GF-D8 (cell line): ENCODE measurements at places on chromosomes 11 and 22.
A peak's percentile ranks its signal among the peaks of the same experiment; 100 is the strongest.

DNA sequence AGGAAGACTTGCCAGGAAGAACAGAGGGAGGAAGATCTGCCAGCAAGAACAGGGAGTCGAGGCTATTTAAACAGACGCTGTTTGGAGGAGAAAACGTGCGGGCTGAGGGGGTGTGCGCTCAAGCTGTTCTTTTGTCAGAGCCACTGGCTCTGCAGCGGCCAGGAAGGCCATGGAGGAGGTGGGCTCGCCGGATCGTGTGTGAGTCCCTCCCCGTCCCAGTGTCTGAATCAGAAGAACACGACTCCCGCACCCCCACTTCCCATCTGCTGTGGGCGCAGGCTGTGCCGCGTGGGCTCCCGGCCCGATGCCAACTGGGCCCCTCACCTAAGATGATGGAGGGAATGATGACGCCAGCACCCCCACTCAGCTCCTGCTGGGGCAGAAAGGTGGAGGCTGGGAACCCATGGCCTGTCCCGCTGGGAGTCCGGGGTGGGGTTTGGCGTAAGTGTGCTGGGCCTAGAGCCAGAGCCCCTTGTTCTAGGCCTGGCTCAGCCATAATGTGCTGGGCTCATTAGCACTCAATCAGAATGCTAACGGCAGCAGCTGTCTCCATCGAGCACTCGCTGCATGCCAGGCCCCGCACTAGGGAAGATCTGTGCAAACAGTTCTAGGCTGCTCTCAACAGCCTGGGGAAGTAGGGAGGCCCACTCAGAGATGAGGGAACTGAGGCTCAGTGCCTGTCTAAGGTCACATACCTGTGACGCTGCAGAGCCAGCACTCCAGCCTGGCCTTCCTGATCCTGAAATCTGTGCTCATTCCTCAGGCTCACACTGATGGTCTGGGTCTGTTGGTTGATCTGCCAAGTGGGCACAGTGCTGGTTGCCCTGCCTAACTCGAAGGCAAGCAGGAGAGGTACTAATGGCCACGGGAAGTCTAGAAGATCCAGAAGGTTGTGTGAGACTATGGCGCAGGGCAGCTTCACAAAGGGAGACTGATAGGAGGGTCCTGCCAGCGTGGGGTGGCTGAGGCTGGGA is 11.5 kb downstream of the NPTXR start:
- no peak for DNase-seq

- DNase-seq: peak; percentile 98
Observed at GRCh38 chr11:130068986-130069658, 572 bp upstream of the APLP2 start.

- DNase-seq: no peak
Observed at GRCh38 chr22:39663751-39664150, 93.2 kb downstream of the CACNA1I start.

DNA sequence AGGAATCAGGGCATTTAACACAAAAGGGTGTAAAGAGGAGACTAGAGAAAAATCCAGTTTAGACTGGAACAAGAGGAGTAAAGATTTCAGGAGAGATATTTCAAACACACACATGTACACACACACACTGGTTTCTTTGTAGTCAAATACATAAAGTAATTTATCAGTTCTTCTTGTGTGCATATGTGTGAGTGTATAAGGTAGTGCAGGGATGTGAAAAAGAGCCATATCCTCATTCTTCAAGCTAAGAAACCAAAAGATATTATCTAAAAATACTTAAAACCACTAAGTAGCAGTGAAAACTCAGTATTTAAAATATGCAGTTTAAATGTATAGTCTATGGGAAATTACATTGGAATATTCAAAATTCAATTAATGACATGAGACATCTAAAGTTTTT is 52.5 kb upstream of the CARD18 start:
- no peak for DNase-seq

DNA sequence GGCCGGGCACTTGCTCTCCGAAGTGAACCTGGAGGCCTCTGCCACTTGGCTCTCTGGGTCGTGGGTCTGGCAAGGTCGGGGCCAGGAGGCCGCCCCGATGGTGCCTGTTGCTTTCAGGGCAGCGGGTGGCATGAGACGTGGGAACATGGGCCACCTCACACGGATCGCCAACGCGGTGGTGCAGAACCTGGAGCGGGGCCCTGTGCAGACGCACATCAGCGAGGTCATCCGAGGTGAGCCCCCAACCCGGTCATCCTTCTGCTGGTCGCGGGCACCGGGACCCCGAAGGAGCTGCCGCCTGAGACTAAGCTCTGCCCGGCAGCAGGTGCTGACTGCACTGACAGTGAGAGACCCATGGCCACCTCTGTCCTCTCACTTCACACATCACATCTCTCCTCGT is 40.0 kb downstream of the SBF1 start:
- DNase-seq: no peak

DNA sequence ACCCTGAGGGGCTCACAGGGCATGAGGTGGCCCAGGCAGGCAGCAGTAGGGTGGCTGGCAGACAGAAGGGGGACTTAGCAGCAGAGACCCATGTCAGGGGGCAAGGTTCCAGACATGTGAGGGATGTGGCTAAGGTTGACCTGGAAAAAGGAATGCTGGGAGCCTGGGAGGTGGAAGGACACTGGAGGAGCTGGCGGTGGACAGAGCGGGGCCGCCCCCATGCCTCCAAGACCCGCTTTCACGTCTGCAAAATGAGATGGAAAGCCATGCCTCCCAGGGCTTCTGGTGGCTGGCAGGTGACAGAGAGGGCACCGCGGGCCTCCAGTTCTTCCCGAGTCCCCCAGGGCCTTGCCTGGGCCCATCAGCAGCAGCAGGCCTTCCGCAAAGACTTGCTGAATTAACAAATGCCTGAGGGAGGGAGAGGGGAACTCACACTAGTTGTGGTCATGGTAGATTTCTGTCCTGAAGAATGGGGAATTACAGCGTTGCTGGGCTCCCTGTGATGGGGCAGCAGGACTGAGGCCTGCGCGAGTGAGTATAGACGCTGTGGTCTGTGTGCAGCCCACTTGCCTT is 23.1 kb upstream of the SOX10 start:
- DNase-seq: no peak

DNA sequence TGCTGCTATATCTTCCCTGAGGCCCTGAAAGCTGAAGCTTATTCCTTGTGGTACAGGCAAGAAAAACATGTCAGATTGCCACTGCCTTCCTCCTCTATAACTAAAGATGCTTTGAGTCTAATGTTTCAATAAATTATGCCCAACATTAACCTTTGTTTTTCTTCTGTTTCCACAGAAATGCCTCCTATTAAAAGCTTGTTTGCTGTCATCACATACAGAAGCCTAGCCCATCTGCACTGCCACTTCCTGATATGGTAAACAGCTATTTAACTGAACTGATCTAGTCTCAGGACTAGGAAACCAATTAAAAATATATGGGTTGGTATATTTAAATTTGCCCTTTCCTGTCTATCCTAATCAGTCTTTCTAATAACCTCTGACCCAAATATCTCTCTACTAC is 17.1 kb upstream of the CRTAM start:
- no peak for DNase-seq

DNA sequence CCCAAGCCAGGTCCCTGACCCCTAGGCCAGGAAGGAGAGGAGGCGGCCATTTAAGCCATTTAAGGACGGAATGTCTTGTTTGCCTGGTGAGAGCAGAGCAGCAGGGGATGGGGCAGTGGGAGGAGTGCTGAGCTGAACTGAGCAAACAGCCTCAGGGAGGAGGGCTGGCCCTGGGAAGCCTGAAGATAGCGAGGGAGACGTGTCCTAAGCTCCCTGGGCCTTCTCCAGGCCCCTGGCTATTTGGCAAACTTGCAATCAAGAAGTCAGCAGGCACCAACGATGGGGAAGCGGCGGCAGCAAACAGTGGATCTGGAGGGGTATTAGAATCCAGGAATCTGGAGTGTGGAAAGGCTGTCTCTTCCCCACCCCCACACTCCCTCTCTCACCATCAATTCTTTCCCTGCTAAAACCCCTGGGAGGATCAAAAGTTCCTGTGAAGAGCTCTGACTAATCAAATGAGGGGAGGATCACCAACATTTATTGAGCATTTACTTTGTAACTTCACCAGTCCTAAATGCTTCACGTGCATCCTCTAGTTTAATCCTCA is 8.8 kb downstream of the BCL9L start:
- DNase-seq: no peak

DNA sequence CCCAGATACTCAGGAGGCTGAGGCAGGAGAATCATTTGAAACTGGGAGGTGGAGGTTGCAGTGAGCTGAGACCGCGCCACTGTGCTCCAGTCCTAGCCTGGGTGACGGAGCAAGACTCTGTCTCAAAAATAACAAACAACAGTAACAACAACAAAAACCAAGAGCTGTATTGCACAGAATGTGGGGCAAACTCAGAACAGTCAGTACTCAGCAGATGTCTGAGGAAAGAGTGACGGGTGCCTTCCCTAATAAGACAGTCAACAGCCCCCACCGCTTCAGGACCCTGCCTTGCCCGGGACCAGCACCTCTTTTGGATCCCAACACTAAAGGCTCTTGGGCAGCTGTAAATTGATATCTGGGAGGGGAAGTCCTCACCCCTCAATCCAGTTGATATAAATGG is 40.3 kb downstream of the RIBC2 start:
- DNase-seq: no peak

DNA sequence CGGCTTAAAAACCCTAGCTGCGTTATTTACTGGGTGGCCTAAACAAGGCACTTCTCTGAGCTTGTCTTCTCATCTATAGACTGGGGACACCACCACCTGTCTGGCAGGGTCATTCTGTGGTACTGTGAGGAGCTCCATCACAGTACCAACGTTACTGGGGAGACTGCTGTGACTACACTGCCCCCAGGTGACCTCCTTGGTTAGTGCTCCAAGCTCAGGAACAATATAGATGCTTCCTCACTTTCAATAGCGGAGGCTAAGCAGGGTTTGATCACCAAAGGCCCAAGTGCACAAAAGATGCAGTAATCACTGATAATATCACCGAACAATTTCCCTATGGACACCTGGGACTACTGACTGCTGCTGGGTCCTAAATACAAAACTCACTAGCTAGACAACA is 18.8 kb downstream of the PRPF19 start:
- DNase-seq: peak; percentile 32

- no peak for DNase-seq
Observed at GRCh38 chr11:75313513-75314272, 37.8 kb downstream of the ARRB1 start.

- no peak for DNase-seq
Observed at GRCh38 chr11:87405843-87406242, 368.1 kb downstream of the TMEM135 start.

- no peak for DNase-seq
Observed at GRCh38 chr11:48001438-48002021, 21.2 kb downstream of the PTPRJ start.

DNA sequence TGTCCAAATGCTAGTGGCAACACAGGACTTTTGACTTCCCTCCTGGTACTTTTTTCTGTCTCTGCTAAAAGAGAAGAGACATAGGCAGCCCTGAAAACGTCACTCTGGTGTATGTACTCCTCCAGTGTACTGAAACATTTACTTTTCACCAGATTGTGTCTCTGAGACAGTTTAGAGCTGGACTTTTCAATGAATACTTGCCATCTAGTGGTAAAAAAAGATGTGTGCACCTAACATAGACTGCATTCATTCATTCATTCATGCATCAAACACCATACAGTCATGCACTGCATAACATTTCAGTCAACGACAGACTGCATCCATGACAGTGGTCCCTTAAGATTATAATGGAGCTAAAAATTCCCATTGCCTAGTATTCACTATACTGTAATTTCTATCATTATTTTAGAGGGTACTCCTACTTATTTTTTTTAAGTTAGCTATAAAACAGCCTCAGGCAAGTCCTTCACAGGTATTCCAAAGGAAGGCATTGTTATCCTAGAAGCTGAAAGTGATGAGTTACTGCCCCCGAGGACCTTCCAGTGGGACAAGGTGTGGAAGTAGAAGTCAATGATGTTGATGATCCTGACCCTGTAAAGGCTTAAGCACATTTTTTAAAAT is 186.2 kb downstream of the SPON1 start:
- DNase-seq: no peak

DNA sequence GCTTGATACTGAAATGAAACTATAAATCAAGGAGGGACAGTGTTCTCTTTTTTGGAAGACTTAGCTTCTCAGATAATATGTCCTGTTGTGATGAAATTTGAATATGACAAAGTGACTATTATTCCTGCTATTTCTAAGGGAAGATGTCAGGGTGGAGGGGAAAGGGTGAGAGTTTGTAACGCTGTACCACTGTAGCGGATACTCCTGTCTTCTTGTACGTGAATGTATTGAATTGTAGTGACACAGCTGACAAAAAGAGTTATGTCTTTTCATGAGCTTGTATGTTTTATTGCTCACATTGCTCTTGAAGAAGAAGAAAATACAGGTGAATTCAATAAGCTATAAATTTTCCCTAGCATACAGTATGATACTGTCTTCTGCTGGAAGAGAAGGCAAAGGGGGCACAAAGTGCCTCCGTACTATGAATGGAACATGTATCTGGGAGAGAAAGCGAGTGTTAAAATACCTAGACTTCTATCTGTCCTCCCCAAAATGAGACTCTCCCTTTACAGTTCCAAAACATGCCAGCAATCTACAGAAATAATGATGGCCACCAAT is 538.5 kb upstream of the LRRC4C start:
- no peak for DNase-seq

GRCh38 chr11:24514219-24514594 is 17.4 kb downstream of the LUZP2 start:
- DNase-seq: no peak

- no peak for DNase-seq
Observed at GRCh38 chr22:49752598-49753091, 75.0 kb downstream of the BRD1 start.

DNA sequence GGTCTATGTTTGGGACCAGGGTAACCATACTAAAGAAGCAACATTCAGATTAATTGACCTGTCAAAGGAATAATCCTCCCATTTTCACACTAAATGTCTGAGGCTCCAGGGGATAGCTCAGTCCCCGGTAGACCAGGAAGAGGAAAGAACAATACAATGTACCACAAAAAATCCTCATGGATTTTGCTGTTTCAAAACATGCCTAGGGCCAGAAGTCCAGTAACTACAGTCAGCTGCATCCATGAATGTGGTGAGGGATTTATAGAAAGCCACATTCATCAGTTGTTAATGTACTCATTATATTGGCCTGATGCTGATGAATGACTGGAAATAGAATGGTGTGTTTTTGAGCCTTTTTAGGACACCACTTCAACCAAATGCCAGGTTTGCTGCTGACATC is 6.9 kb upstream of the ETS1 start:
- DNase-seq: no peak

GRCh38 chr11:65867284-65868071 is 5.1 kb downstream of the EFEMP2 start:
- no peak for DNase-seq

DNA sequence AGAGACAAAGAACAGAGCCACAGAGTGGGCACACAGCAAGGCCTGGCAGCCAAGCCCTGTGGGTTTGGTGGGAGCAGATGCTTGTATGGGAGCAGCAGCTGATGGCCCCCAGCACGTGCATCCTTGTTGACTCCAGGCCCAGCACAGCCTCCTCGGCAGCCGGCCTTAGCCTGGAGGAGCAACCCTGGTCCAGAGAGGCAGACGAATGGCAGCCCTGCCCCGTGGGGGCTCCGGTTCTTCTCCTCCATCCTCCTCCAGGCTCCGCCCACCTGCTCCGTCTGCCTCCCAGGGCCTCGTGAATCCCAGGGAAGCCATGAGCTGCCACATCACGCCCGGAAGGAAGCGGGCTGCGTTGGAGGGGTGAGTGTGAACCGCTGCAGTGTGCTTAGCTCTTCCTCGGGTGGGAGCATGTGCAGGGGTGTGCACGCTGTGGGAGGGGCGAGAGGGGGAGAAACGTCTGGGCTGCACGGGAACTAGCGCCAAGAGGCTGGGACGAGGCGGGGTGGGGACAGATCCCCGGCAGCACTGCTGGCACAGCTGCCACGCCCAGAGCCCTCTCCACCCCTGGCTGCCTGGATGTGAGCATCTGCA is 36.3 kb upstream of the JAM3 start:
- peak; percentile 53 for DNase-seq
